Ovary (tissue), 10 donors: ENCODE measurements at places on chromosomes 16 and 17. TPM values are rescaled to one million over a fixed set of nuclear protein-coding genes. Genes with fewer than 3 reads are reported as not detected.

The SHPK gene
- 14.0 TPM for total RNA-seq

The ALOXE3 gene
- total RNA-seq = not detected

The NECAB2 gene
- total RNA-seq = not detected

The CACNG1 gene
- total RNA-seq = not detected

The ERCC4 gene
- 7.7 TPM for total RNA-seq

The EVI2A gene
- total RNA-seq = 4.0 TPM

The STAT3 gene
- 211 TPM for total RNA-seq

The ZNF830 gene
- total RNA-seq = 23.1 TPM

The EXOC7 gene
- 46.9 TPM for total RNA-seq

The KIF19 gene
- 1.2 TPM for total RNA-seq

The TPSG1 gene
- total RNA-seq = not detected

The PLD2 gene
- 52.1 TPM for total RNA-seq

The CMTM4 gene
- 16.9 TPM for total RNA-seq

The KRT33A gene
- not detected for total RNA-seq

The DBNDD1 gene
- 1.3 TPM for total RNA-seq

The STXBP4 gene
- 13.8 TPM for total RNA-seq

The PSME3 gene
- 70.5 TPM for total RNA-seq

The ARHGDIA gene
- total RNA-seq = 320 TPM

The GUCY2D gene
- not detected for total RNA-seq

The IGFBP4 gene
- 2,133 TPM for total RNA-seq

The AKTIP gene
- total RNA-seq = 44.9 TPM

The ZMYND15 gene
- 1.4 TPM for total RNA-seq

The IFI35 gene
- total RNA-seq = 29.7 TPM

The ZNF205 gene
- 15.6 TPM for total RNA-seq

The RAP1GAP2 gene
- 15.4 TPM for total RNA-seq

The CCDC200 gene
- total RNA-seq = 0.57 TPM

The DOK4 gene
- total RNA-seq = 29.4 TPM

The USP43 gene
- 0.15 TPM for total RNA-seq

The SEPTIN1 gene
- 0.46 TPM for total RNA-seq

The UTP18 gene
- 37.4 TPM for total RNA-seq

The ZP2 gene
- not detected for total RNA-seq
